ENCODE measurements at places on chromosomes 6 and 20. TPM values are rescaled to one million over a fixed set of nuclear protein-coding genes. Genes with fewer than 3 reads are reported as not detected.
A peak's percentile ranks its signal among the peaks of the same experiment; 100 is the strongest.

The MUC21 gene
- not detected for total RNA-seq

The TOP1 gene
- 78.7 TPM for total RNA-seq

The PPP1R14C gene
- total RNA-seq: 1.8 TPM

- DNase-seq: no peak
These were observed 106.6 kb upstream of the BTN3A2 start for GRCh38 chr6:26258212-26258977.

GRCh38 chr6:80689716-80690395 lies 583.4 kb downstream of the BCKDHB start:
- DNase-seq: no peak

GRCh38 chr6:73236144-73236750 lies 11.0 kb upstream of the KHDC1L start:
- no peak for DNase-seq

GRCh38 chr6:158877716-158878115 lies 58.5 kb upstream of the EZR start:
- no peak for DNase-seq

- DNase-seq: peak; percentile 83
These were observed at the start of gene CD109 for GRCh38 chr6:73695619-73696421. Gene CD109 (plus strand): TSS chr6:73696203. CDS start chr6:73696216, 13 bp downstream.

All from activated T-cell treated with anti-CD3 and anti-CD28 coated beads, Interleukin-2, amount 50 U/mL, for 72 hours (primary cell).